Omental fat pad (tissue), 4 donors: ENCODE measurements at places on chromosomes 5 and 9.

GRCh38 chr9:128406848-128407391 is 13.7 kb upstream of the CERCAM start:
- DNase-seq: no peak

- DNase-seq: no peak
Measured at GRCh38 chr5:3429962-3430361, 165.7 kb upstream of the IRX1 start.

DNA sequence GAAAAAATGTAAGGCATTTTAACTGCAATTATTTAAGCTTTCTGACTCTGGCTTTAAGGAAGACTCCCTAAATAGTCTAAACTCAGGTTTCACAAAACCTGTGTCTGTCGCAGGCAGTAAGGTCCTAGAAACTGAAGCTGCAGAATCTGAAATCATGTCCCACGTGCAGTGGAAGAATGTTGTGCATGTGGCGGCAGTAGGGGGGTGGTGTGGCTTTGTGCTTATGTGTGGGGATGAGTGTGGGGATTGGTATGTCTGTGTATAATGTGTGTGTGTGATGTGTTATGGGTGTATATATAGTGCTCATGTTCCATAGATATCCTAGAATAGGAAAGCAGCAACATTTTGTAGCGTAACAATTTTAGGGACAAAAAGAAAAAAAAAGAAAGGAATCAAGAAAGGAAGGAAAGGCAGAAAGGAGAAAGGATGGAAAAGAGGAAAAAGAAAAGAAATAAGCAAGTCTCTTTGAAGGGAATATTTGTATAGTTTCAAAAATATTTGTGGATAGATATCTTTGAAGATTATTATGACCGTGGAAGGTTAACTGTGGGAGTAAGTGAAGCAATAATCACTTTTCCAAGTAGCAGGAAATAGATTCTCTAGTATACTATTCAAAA is 6.6 kb downstream of the ANKDD1B start:
- no peak for DNase-seq

DNA sequence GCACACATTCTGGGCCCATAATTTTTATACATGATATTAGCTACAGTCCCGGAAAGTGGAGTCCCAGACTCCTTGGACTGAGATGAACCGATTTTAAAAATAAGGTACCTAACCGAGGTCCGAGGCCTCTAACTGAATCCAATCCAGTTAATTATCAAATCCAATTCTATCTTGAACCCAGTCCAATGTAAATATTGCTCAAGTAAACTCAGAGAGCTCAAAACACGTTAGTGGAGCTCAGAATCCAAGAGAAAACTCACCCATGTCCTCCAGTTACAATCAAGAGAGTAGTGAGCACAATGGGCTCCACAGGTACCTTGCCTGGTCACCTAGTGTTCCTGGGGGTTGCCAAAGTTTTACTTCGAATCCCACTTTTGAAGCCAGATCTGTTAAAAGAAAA is 37.9 kb upstream of the DIRAS2 start:
- no peak for DNase-seq

- no peak for DNase-seq
Measured at GRCh38 chr9:87567571-87567970, 69.9 kb downstream of the DAPK1 start.

- DNase-seq: no peak
Measured at GRCh38 chr9:121707477-121708424, 56.3 kb downstream of the DAB2IP start.
